ENCODE measurements at places on chromosomes 3 and 15.
A peak's percentile ranks its signal among the peaks of the same experiment; 100 is the strongest.

GRCh38 chr3:56917361-56918110 lies 115.8 kb upstream of the ARHGEF3 start:
- DNase-seq: no peak

DNA sequence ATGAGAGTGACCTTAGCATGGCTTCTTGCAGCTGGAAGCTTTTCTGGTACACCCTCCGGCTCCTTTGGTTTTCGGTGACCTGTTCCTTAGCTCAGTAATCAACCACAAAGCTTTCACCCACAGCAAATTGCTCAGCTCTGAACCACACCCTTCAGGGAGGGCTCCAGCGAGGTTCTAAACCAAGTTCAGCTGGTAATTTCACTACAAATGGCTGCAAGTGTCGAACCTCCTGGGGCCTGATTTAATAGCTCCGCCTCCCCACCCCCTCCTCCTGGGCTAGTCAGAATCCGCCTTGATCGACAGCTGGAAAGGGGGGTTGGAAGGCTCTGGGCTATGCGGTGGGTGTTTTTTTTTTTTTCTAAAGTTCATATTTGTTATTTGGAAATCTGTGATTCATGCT lies 150.9 kb upstream of the MCTP2 start:
- no peak for DNase-seq

DNA sequence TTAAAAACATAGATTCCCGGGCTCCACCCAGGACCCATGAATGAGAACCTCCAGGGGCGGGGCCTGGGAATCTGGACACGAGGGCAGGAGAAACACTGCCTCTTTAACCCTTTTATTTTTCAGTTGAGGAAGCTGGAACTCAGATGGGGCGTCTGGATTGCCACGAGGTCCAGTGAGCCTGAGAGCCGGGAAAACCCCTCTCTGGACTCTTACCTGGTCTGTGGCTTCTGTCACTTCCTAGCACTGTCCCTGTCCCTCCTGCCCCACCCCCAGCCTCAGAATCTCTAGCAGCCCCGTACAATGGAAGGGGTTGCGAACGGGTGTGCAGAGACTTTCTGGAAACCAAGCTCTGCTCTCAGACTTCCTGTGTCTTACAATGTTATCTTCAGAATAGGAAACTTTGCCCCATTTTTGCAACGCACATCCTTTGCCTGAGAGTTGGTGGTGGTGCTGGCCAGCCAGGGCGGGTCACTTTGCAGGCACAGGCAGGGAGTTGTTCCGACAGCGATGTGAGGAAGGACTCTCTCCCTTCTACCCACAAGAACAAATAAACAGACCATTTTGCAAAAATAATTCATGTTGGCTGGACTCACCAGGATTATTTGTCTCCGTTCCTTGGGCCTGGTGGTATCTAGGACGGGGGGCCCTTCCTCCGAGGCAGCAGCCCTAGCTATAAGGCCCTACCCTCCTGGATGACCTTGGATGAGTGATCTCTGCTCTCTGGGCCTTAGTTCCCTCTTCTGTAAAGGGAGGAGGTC lies 59.1 kb downstream of the SMAD6 start:
- DNase-seq: no peak

DNA sequence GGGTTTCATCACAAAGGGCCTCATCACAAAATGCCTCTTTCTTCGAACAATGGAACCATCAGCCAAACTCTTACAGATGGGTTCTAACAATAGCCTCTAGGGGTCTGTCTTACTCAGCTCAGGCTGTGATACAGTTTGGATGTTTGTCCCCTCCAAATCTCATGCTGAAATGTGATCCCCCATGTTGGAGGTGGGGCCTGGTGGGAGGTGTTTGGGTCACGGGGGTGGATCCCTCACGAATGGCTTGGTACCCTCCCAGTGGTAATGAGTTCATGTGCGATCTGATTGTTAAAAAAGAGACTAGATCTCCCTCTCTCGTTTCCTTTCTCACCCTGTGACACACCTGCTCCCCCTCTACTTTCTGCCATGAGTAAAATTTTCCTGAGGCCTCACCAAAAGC lies 47.9 kb upstream of the LIPC start:
- DNase-seq: no peak

DNA sequence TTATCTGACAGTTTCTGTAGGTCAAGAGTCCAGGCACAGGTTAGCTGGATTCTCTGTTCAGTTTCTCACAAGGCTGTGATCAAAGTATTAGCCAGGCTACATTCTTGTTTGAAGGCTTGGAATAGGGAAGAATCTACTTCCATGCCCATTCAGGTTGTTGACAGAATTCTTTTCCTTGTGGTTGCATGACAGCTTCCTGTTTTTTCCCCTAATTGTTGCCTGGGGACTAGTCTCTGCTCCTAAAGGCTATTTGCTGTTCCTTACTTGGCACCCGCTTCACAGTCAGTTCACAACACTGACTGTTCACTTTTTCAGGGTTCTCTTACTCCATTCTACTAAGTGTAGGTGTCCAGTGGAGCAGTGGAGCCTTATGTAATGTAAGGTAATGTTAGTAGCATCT lies 115.4 kb upstream of the GBE1 start:
- DNase-seq: no peak

DNA sequence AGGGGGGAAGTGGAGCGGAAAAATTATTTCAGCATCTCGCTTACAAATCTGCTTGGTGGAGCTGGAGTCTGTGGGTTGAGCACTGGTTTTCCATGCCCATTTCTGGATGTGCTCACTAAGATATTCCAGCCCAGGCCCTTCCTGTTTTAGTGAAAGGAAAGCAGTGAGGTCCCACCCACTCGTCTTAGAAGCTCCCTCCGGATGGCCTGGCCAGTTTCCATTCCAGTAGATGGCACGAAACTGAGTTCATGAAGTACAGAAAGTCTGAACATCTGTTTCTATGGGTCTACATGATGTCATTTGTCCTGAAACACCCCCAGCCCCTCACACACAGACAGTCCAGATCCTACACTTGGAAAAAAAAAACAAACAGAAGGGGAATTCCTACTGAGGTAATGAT lies 31.9 kb upstream of the THSD4 start:
- no peak for DNase-seq

GRCh38 chr3:147304756-147305155 lies 101.6 kb downstream of the ZIC4 start:
- no peak for DNase-seq

DNA sequence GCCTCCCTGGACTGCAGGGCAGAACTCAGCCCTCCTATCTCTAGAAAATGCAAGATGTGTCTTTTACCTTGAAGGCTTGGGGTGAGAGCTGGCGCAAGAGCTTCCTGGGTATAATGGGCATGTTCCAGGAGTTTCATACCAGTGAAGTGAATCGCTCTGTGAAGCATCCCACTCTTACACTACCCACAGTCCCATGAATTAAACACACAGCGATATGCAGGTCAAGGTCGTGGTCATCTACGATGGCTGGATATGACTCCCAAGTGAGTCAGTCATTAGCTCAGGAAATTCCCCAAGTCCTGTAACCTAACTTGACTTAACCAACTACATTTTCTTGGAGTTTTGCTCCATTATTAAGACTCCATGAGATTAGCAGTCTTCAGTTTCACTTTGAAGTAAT lies 439.7 kb downstream of the NTRK3 start:
- peak; percentile 90 for DNase-seq
